ENCODE measurements at places on chromosomes 7 and 10.
A peak's percentile ranks its signal among the peaks of the same experiment; 100 is the strongest.

DNA sequence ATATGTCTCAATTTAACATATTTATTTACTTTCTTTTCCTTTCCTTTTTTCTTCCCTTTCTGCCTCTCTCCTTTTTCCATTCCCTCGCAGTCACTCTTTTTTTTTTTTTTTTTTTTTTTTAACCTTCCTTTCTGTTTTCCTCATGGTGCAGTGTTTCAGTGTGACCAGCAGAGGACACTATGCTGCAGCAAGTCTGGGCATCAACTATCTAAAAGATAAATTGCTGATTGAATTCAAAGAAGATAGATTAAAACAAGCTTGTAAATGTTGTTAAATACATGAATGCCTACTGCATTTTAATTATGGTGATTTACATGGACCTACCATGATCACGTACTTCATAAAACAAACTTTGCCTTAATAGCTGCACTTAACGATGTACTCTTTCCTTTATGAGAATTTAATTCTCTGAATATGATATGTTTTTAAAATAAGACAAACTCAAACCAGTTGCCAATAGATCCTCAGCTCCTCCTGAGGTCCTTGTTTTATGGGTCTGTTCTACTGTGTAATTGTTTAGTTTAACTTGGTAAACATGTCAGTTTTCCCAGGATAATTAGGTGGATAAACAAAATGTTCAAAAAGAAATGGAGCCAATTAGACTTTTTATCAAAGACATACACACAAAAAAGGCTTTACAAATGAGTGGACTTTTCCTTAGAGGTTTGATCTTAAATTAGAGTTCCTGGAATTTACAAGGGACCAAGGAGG lies 101.0 kb upstream of the AGR3 start:
- DNase-seq, result no peak

DNA sequence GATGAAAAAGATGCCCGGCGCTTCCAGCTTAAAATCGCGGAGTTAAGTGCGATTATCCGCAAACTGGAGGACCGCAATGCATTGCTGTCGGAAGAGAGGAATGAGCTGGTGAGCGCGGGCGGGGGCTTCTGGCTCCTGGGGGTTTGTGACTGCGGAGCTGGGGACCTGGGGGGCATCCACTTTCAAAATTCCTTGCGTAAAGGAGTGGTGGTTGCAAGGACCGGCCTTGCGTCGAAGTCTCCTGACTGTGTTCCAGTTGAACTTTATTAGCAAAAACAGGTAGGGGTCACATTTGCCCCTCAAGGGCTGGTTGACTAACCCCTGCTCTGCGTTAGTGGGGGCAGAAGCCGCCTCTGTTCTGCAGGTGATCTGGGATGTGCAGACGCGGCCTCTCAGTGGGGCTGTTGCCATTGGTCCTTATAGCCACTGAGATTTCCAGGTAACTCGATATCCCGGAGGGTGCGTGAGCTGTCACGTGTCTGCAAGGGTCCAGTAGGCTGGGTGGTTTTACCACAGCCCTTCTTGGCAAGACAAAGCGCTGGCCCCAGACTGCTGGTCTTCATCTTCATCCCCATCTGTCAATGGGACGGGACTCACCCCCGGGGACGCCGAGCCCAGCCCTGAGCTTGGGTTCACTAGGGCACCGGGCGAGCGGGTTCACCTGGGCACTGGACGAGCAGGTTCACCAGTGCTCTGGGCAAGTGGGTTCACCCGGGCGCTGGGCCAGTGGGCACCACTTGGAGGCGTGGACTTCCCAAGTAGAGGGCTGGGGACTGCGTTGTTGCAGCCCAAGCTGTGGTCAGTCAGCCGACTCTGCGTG lies 51.5 kb upstream of the DPYSL4 start:
- DNase-seq, result no peak

GRCh38 chr10:112202561-112203241 lies 19.1 kb upstream of the GPAM start:
- DNase-seq, result no peak

- no peak for DNase-seq
Measured at GRCh38 chr10:97887399-97887798, 37.8 kb downstream of the GOLGA7B start.

GRCh38 chr10:11208243-11208642 lies 190.6 kb downstream of the CELF2 start:
- DNase-seq, result no peak

DNA sequence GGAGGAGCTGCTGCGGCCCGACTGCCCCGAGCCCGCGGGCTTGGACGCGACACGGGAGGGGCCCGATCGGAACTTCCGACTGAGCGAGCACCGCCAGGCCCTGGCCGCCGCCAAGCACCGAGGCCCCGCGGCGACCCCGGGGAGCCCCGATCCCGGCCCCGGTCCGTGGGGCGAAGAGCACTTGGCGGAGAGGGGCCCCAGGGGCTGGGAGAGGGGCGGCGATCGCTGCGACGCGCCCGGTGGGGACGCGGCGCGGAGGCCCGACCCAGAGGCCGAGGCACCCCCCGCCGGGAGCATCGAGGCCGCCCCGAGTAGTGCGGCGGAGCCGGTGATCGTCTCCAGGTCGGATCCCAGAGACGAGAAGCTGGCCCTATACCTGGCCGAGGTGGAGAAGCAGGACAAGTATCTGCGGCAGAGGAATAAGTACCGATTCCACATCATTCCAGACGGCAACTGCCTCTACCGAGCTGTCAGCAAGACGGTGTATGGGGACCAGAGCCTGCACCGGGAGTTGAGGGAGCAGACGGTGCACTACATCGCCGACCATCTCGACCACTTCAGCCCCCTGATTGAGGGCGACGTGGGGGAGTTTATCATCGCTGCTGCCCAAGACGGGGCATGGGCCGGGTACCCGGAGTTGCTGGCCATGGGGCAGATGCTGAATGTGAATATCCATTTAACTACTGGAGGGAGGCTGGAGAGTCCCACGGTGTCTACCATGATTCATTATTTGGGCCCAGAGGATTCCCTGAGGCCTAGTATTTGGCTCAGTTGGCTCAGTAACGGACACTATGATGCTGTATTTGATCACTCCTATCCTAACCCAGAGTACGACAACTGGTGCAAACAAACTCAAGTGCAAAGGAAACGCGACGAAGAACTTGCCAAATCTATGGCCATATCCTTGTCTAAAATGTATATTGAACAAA lies 1.4 kb downstream of the OTUD1 start:
- DNase-seq, result peak; percentile 11

- DNase-seq, result no peak
Measured at GRCh38 chr7:136709876-136710275, 158.6 kb upstream of the CHRM2 start.

DNA sequence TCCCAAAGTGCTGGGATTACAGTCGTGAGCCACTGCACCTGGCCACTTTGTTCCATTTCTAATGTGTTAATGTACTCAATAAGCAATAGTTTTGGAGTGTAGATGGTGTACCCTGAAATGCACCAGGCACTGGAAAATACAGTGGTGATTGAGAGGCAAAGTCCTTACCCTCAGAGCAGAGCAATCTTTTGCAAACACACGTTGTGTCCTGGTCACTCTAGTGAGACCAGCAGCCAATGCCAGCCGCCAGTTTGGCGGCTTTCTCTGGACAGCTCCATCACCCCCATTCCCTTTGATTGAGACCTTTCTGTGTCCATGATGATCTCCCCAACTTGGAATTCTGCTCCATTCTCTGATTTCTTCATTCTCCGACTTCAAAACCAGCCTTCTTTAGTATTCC lies 231.3 kb downstream of the GALNT17 start:
- DNase-seq, result no peak

- DNase-seq, result no peak
Measured at GRCh38 chr7:78197447-78197846, 398.9 kb downstream of the PHTF2 start.

- no peak for DNase-seq
Measured at GRCh38 chr7:87067788-87068187, 8.3 kb upstream of the ELAPOR2 start.

GRCh38 chr7:919924-920341 lies 34.5 kb downstream of the ADAP1 start:
- no peak for DNase-seq

GRCh38 chr7:6232534-6232933 lies 39.9 kb downstream of the CYTH3 start:
- no peak for DNase-seq

DNA sequence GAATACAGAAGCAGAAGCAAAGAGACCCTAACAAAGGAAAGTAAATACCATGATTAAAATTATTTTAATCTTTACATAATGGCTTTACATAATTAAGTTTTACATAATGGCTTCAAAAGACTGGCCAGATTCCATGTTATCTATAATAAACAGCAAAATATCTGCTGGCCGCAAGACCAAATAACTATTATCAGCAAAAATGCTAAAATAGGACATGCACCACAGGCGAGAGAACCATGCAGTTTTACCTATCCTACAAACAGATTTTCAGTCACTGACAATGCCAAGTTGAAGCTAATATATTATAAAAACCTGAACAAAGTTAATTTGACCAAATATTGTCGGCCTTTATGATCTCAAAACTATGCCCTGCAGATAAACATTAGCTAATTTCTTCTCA lies 34.2 kb upstream of the ANLN start:
- DNase-seq, result no peak

DNA sequence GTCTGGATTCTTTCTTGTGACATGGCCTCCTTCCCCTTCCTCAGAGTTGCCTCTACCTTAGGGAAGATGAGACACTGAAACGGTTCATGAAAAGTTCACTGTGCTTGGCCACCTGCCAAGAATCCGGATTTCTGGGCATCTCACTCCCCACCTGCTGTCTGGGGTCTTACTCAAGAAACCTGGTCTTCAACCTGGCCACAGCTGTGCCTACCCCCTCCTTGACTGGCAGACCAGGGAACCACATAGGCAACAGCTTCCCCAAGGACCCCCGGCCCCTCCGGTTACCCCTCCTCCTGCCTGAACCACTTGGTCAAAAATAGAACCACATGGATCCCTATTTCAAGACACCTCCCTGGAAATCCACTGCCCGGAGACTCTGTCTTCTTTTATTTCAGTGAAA lies 58.7 kb upstream of the NANOS1 start:
- no peak for DNase-seq

GRCh38 chr7:46710927-46711326 lies 789.9 kb upstream of the IGFBP3 start:
- DNase-seq, result no peak

DNA sequence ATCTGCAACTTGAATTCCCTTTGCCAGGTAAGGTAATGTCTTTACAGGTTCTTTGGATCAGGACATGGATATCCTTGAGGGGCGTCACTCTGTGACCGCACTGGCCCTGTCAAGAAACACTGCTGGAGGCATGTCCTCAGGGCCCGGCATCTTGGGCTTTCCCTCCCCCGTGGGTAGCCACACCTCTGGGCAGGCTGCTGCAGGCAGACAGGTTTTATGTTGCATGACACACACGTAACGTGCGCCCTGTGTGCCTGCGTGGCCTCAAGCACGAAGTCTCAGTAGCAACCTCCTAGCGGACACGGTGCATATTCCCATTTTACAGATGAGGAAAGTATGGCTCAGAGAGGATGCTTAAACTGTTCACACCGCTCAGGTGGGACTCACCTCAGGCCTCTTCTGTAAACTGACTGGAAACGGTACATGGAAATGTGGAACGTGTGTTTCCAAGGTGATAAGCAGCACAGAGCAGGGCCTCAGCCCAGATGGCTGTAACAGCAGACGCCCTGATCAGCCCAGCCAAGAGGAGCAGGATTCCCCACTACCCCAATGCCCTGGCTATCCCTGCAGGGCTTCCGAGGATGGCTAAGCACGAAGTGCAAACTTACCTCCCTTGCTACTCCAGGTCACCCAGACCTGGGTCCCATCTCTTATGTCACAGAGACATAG lies 553.6 kb downstream of the TCERG1L start:
- no peak for DNase-seq

- peak; percentile 74 for DNase-seq
Measured at GRCh38 chr7:151315038-151315655, 26.5 kb upstream of the NUB1 start.

GRCh38 chr10:133520193-133520738 lies 6.9 kb upstream of the CYP2E1 start:
- peak; percentile 95 for DNase-seq

DNA sequence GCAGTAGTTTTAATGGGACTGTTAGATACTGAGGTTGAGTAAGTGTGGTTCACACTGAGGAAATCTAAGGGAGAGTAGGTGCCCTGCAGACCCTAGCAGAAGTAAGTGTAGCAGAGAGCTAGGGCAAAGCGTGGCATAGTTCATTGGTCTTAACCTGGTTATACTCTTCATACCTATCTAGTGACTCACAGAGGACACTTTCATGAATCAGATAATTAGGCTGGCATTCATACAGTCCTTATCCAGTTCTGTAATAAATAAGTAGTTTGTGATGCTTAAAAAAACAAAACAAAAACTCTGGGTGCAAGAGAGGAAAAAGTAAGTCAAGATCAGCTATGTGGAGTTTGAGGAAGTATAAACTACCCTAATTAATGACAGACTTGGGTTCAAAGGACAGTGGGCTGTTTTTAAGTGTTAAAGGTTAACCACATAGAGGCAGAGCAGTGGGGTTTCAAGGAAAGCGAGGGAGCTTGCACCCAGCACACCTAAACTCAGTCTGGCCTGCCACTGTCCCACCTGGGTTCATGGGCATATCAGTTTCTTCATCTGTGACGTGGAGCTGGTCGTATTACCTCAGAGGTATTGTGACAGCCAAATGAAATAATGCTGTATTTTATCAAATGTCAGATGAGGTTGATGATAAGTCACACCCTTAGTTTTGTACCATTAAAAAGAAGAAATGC lies 27.1 kb downstream of the LMTK2 start:
- no peak for DNase-seq

DNA sequence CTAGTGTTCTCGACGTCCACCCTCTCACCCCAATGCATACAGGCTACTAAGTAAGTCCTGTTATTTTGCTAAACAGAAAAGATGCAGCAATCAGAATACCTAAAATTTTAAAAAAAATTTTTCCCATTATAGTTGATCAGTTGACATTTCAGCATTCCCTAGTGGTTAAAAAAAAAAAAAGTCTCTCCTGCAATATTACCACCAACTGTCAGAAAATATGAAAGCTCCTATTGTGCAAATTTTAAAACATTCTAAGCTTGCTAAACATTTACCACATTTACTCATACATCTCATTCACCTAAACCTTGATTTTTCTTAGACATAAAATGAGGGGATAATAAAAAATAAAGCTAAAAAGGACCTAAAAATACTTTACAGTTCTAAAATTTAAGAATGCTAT lies 165.6 kb downstream of the AVL9 start:
- DNase-seq, result no peak

GRCh38 chr7:33379891-33380525 lies 250.6 kb downstream of the BBS9 start:
- no peak for DNase-seq

- DNase-seq, result peak; percentile 85
Measured at GRCh38 chr10:17643755-17644484, at the start of gene STAM. TSS of gene STAM (plus strand) at chr10:17644151. CDS start at chr10:17644340, 189 bp downstream.

DNA sequence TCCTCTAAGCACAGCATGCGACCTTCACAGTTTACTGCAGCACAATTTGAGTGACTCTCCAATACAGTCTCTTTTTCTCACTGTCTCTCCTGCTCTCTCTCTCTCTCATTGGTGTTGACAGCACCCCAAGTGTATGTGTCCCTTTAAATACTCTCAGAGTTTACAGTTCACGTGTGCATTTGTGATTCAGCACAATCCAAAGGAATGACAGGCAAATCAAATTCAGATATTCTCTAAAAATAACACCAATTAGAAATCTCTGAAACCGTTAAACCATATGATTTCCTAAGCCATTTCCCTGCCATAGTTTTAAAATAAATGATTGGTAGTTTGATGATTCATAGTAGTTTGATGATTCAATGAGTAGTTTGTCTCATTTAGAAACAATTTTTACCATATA lies 104.0 kb upstream of the GAD2 start:
- DNase-seq, result no peak
